ENCODE measurements at places on chromosomes 1 and 21.

DNA sequence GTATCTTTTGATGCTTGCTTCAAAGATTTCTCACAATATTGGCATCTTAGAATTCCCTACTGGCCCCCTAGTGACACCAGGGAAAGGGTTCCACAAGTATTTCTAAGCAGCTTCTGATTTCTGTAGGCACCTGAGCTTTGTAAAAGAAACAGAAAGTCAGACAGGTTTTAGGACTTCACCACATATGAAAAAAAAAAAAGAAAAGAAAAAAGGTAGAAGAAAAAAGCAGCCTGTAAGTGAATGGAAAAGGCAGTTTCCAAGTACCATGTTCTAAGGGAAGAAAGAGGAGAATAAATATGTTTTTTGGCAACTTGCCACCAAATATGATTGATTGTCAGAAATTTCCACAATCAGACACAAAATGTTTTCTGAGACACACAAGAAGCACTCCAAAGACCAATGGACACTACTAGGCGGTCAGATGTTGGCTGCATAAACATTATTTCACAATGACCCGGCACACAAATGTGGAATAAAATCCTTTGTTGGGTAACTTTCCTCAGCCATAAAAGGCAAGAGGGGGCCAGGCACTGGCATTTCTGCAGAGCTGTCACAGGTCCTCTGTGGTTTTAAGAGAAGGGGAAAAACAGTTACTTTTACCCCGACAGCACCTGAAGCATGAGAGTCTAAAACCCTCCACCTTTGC, 12.7 kb upstream of the CPLANE2 start:
- no peak for DNase-seq

GRCh38 chr1:189596197-189596596, 881.5 kb downstream of the BRINP3 start:
- no peak for DNase-seq

DNA sequence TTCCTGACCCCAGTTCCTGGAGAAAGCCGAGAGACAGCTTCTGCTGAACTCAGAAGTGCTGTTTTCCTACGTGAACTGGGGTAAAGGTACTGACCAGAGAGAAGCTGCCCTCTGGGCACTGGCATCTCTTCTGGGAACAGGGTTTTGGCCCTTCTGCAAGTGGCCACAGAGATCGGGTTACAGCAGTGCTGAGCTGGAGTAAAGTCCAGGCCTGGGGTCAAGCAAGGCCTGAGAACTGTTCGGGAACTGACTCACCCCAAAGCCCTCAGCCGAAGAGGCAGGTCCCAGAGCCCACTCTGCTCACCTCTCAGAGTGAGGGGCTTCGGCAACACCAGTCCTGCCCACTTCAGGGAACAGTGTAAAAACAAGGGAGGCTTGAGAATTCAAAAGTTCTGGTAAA, 177.2 kb upstream of the RUNX1 start:
- no peak for DNase-seq

GRCh38 chr1:206896261-206896660, 982 bp upstream of the IL24 start:
- DNase-seq: no peak

DNA sequence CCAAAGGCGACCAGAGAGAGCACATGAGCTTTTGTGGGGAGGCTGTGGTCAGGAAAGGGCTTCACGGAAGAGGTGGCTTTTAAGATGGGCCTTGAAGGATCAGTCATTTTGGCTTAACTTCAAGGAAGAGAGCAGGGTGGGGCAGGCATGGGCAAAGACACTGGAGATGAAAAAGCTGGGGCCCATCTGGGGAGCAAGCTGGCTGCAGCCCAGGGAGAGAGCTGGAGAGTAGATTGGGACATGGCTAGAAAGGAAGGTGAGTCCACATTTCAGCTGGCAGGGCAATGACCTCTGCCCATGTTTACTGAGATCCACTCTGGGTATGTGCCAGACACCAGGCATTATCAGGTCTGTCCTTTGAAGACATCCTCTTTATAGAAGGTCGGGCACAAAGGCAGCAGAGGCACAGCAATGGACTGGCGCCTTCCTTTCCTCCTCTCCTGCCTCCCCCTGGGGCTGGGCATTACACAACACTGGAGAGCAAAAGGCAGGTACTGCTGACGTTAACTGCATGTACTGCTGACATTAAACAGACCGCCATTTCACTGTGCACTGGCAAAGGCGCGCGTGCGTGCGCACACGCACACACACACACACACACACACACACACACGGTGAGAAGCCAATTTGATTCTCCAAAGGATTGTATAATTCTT, 2.2 kb upstream of the UBXN10 start:
- no peak for DNase-seq

Data from stimulated activated CD4-positive, alpha-beta T cell treated with anti-CD3 and anti-CD28 coated beads, Interleukin-15, amount 100 ng/mL, for 48 hours (primary cell).